CD4-positive, alpha-beta T cell treated with Interleukin-2 at 100 ng/mL for 4 hours (primary cell): ENCODE measurements at places on chromosomes 4 and X.

- DNase-seq, result no peak
Observed at GRCh38 chr4:112896609-112897190, 152.8 kb upstream of the ANK2 start.

GRCh38 chrX:153900831-153901752 lies 3.4 kb upstream of the AVPR2 start:
- DNase-seq, result peak; percentile 64

DNA sequence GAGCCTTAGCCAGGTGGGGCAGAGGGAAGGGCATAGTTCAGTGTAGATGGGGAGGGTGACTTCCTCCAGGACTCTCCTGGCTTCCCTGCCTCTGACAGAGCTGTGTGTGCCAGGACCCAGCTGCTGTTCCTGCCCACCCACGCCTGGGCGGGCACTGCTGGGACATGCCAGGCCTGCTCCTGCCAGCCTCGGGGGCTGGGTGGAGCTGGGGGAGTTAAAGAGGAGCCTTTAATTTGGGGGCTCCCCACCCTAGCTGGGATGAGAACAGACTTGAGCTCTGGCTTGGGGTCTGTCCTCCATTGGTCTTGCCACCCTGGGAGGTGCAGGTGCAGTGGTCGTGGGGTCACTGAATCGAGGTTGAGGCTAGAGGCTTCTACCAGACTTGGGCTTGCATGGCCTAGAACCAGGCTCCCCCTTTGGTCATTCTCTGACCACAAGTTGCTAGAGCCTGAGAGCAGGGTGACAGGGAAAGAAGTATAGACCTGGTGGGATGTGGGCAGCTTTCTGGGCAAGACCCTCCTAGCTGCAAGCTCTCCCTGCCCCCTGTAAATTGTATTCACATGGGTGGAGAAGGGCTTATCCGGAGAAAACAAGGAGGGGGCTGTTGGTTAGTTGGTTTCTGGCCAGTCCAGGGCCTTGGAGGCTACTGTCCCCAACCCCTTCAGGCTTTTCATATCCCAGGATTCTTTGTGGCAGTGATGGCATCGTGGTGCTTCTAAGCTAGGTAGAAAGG lies 5.7 kb downstream of the EFNB1 start:
- no peak for DNase-seq

GRCh38 chr4:158590306-158590705 lies 68.6 kb downstream of the RXFP1 start:
- no peak for DNase-seq

DNA sequence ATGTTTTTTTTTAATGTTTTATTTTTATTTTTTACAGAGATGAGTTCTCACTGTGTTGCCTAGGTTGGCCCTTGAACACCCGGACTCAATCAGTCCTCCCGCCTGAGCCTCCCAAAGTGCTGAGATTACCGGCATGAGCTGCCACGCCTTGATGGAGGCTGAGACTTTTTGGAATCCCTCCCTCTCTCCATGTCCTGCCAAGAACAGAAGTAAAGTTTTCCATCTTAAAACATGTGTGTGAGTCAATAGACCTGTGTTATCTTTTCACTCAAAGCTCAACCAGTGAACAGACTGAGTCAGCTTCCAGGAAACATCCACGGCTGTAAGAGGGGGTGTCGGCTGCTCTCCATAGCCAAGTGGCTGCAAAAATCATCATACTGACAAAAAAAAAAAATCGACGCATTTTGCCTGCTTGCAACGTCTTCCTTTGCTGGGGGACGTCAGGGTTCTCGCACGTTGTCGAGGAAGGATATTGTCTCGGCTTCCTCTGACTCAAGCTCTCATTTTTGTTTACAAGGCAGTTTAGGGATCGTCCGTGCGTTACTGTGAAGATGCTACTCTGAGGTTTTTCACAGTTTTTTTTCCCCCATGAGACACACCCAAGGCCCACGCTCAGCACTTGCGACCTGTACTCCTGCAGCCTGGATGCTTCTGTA lies 10.0 kb upstream of the ASMTL start:
- DNase-seq, result peak; percentile 94

DNA sequence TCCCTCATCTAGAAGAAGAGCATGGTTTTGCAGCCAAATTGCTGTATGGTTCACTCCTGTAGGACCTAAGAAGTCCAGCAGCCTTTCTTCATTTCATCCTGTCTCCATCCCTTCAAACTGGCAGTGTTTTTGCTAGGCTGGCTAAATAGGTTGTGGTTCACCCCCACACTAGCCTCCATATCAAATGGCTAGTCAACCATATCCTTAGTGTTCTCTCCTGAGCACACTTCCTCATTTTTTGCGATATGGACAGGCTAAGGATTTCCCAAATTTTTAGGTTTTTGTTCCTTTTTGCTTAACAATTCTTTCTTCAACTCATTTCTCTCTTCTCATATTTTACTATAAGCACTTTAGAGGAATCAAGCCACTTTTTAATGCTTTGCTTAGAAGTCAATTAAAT lies 98.8 kb upstream of the NOCT start:
- no peak for DNase-seq

DNA sequence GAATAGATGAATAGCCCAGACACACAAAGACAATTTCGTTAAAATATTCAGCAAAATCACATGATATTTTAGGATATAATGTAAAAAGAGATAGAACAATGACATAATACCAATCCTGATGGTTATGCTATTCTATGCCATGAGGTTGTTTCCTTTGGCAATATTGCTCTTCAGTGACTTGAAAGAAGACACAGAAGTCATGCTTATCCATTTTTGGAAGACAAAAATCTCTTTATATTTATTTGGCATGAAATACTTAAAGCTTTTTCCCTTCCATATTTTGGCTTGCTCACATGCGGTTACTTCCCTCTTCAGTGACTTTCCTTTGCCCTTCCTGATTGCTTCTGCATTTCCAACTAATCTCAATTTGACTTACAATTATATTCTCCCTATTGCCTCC lies 314.8 kb downstream of the IQCM start:
- DNase-seq, result no peak

- no peak for DNase-seq
Observed at GRCh38 chr4:89055157-89056080, 1.6 kb downstream of the FAM13A start.

- DNase-seq, result no peak
Observed at GRCh38 chr4:188412499-188412898, 273.3 kb downstream of the TRIML1 start.

DNA sequence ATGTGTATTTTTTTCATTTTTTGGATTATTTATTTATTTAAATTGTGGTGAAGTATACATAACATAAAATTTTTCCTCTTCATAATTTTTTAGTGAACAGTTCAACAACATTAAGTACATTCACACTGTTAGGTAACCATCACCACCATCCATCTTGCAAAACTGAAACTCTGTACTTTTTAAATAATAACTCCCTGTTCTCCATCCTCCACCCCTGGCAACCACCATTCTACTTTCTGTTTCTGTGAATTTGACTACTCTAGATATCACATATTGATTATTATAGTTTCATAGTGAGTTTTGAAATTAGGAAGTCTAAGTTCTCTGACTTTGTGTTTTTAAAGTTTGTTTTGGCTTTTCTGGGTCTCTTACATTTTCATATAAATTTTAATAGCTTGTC lies 89.3 kb upstream of the STX18 start:
- no peak for DNase-seq

- no peak for DNase-seq
Observed at GRCh38 chr4:21947791-21948346, 703 bp downstream of the KCNIP4 start.

GRCh38 chr4:87521757-87522374 lies 7.3 kb downstream of the SPARCL1 start:
- no peak for DNase-seq

DNA sequence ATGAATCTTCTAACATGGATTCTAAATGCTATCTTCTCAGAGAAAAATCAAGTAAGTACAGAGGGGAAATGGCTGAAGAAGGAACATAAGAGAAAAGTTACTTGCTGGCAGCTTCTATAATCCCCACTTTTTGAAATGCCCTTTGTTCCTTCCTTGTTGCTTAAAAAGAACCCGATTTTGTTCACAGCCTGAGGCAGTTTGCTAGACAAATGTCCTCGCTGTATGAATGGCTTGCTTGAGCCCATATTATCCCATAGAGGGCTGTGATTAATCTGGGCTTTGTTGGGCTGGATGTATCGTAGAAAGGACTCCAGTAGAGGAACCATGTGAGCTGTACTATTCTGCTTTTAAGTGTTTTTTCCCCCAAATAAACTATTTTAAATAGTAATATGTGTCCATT lies 134.3 kb upstream of the FGF13 start:
- DNase-seq, result no peak

DNA sequence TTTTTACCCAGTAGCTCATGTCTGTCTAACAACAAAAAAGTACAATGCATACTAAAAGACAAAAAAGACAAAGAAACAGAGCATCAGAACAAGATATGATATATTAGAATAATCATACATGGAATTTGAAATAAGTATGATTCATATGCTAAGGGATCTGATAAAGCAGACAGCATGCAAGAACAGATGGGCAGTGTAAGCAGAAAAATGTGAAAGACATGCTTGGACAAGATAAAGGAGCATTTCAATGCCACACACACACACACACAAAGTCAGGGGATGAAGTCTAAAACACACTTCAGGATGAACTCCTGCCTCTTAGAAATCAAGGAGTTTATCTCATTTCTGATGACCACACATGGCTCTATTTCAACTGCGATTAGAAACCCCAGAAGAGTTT lies 649.6 kb upstream of the NDST4 start:
- DNase-seq, result no peak

- no peak for DNase-seq
Observed at GRCh38 chr4:184475498-184475897, 1.1 kb upstream of the IRF2 start.

DNA sequence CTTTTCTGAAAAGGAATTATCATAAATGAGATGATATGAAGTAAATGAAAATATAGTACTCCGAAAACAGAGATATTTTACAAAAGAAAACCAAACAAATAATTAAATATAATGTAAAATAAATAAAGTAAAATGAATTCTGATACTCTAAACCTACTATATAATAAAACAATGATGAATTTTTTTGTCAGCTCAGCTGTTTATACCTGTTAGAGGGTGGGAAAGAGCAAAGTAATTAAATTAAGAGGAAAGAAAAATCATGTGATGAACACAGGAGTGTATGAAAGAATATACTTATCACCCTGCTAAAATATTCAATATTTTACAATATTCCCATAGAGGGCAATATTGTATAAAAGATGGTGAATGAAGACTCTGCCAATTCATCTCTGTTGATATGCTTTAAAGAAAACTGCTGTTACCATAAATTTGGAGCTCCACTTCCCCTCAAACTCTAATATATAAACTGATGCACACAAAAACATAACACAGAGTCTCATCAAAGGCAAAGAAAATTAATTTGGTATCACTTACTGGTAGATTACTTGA lies 6.5 kb upstream of the NDST4 start:
- no peak for DNase-seq

DNA sequence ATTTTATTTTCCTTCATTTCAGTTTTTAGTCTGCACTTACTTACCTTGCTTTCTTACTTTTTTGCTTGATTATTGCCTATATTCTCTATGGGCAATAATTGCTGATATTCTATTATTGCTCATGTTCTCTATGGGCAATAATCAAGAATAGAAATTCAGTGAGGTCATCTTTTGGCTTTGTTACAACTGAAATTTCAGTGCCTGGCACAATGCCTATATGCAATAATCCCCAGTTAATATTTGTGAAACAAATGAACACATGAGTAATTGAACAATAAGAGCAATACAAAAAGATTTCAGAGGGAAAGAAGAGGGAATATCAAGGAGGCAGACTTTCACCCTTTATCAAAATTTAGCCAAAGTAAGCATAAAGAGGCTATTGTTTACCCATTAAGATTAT lies 48.6 kb upstream of the ARSJ start:
- DNase-seq, result no peak

DNA sequence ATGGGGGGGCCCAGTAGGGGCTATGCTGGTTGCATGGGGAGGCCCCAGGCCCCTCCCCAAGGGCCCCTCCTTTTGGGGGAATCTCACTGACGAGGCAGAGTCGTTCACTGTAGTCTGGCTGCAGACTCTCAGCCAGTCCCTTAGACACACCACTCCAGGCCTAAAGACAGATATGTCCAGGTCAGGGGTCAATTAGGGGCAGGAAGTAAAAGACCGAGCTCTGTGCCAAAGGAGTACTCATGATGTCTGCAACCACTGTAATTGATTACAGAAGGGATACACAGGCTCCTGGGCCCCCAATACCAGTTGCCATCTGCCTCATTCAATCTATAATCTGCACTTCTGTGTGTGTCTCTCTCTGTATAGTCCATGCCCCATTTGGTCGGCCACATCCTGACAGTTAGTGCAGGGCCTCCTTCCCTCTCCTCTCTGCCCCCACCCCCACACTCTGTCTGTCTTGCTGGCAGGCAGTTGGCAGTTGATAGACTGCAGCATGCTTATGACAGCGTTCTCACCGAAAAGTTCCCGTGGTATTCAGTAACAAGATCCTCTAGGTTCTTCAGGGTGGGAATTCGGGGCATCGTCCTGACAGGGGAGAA lies 1.3 kb upstream of the CXorf65 start:
- peak; percentile 36 for DNase-seq

- no peak for DNase-seq
Observed at GRCh38 chrX:25198891-25199290, 183.1 kb upstream of the ARX start.

DNA sequence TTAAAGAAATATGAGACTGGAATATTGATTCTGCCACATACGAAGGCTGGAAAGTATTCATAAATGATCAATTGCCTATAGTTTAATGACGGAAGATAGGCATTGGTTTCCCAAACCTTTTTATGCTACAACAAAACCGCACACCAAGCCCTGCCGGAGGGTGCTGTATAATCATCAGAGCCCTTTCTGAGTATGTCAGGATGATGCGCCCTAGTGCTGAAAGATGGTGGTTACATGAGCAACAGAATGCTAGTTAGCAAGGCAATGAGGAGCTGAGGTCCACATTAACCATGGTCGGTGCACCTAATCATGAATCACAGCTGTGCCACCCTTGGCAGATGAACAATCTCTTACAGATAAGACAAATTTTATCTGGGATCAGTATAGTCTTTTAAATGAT lies 491.1 kb downstream of the PACRGL start:
- no peak for DNase-seq

GRCh38 chrX:112536544-112536943 lies 143.2 kb downstream of the LHFPL1 start:
- DNase-seq, result no peak

- DNase-seq, result no peak
Observed at GRCh38 chr4:41106081-41106480, 108.3 kb downstream of the APBB2 start.

- DNase-seq, result no peak
Observed at GRCh38 chr4:113978561-113979147, 793 bp downstream of the ARSJ start.

GRCh38 chr4:62226082-62226481 lies 1026.0 kb downstream of the ADGRL3 start:
- no peak for DNase-seq
